IMR-90 (cell line): ENCODE measurements at places on chromosomes 13 and 19. TPM values are rescaled to one million over a fixed set of nuclear protein-coding genes. Genes with fewer than 3 reads are reported as not detected.

GRCh38 chr13:98399756-98400155 lies 177.2 kb downstream of the STK24 start:
- DNase-seq: no peak

SNRNP70 gene
- 72.8 and 81.4 TPM in 2 replicates for total RNA-seq

PRR22 gene
- 0.28 TPM in 1 of 2 replicates, not detected in the other for total RNA-seq

GRCh38 chr19:35206855-35207254 lies 21.7 kb downstream of the FAM187B start:
- no peak for DNase-seq

DNA sequence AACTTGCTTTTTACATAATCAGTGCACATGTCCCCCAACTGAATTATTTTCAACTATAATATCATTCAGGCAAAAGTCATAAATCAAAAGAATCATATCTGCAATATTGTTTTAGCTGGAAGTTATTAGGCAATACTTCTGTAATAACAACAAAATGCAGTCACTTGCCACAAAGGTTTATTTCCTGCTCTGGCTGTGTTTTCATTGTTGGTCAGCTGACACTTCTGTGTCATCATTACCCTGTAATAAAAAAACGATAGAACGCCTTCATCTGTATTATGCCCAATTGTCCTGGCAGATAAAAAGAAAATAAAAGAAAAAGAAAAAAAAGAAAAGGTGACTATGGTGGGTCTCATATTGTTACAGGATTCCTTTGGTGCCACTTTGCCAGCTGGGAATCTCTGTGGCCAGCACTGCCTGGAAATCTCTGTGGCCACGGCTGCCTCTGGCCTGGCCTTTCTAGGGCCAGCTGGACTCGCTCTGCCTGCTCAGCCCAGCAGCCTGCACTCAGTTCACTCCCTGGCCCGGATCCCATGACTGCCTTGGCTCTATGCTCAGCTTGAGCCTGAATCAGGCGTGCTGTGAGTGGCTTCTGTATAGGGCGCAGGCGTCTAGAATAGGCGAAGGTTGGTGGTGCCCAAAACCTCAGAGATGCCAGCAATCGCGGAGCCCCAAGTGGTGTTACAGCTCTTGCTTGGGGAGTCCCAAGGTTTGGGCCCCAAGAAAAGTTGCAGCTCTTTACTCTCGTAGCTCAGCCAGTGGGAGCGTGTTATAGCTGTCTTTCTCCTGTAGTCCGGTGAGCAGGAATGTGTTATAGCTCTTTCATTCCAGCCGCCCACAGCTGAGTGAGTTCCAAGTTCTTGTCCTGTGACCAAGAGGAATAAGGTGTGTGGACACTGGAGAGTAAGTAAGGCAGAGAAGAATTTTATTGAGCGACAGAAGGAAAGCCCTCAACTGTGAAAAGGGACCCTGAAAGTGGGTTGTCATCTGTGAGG lies 1227.1 kb downstream of the SLITRK1 start:
- DNase-seq: peak; percentile 82

LILRB5 gene
- total RNA-seq: not detected in 2 replicates

GRCh38 chr19:53019684-53020083 lies 6.0 kb downstream of the ERVV-1 start:
- DNase-seq: no peak

GRCh38 chr19:56377105-56377924 lies 16.0 kb downstream of the ZNF582 start:
- no peak for DNase-seq

DNA sequence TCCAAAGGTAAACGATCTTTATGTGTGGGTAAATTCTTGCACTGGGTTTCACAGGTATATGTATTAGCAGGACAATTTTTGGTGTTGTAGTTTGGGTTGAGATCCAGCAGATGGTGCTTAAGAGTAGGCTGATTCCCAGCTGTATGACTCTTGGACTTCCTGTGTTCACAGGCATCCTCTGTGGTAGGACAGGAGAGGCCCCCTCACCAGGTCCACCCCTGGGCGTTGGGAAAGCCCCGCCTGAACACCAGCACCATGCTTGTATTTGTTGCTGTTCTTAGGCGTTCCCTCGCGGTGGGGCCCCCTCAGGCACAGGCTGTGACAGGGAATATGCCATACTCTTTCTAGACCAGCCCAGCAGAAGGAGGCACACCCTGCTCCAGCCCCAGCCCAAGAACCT lies 49.5 kb upstream of the PCDH17 start:
- DNase-seq: no peak

DNA sequence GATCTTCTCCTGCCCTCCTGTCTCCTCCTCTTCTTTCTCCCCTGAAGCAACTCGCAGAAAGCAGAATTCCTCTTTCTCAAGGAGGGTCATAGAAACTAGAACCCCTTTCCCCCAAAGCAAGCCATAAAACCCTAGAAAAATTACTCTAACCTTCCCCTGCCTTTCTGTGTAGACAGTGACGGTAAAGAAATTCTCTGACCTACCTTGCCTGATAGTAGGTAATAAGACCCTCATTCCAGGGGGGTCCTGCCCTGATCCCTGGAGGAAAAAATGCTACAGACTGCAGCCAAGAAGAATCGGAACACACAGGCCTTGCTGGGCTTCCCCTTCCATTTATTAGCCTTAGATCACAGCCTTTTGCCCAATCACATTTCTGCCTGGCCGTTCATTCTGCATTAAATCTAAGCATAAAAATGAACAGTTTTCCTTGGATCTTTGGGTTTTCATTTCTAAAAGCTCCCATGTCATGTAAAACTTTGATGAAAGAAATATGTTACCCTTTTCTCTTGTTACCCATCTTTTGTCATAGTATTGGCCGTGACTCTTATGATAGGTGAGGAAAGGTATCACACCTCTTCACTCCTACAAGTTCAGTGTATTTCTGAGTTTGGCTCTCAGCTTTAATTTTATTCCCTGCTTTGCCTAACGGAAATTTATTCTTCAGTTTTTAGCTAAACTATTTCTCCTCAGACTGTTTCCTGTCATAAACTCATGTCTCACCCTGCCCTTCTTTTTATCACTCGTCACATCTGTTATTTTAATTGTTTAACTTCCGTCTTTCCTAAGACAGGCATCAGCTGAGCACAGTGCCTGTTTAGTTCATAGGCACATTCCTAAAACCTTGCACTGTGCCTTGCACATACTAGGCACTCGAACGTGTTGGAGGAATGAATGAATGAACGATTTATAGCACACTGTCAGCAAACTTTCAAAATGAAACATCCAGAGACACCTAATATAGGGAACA lies 20.4 kb upstream of the CPB2 start:
- DNase-seq: no peak

DNA sequence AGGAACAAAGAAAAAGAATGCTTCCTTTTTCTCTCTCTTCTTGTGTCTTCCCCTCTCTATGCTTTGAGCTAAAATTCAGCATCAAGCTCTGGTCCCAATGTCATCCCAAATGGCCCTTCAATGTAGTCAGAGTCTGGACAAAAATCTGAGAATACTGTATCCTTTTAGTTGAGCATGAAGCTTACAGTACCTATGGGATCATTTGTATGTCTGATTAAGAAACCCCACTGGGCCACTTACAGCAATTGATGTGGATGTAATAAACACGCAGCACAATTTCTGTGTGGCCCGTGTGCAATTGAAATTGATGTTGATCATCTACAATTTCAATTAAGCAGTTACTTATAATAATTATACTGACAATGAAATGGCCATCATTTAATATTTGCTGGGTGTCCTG lies 188.9 kb upstream of the RNF113B start:
- DNase-seq: no peak

GRCh38 chr13:109212650-109213049 lies 573.7 kb downstream of the IRS2 start:
- DNase-seq: no peak

DNA sequence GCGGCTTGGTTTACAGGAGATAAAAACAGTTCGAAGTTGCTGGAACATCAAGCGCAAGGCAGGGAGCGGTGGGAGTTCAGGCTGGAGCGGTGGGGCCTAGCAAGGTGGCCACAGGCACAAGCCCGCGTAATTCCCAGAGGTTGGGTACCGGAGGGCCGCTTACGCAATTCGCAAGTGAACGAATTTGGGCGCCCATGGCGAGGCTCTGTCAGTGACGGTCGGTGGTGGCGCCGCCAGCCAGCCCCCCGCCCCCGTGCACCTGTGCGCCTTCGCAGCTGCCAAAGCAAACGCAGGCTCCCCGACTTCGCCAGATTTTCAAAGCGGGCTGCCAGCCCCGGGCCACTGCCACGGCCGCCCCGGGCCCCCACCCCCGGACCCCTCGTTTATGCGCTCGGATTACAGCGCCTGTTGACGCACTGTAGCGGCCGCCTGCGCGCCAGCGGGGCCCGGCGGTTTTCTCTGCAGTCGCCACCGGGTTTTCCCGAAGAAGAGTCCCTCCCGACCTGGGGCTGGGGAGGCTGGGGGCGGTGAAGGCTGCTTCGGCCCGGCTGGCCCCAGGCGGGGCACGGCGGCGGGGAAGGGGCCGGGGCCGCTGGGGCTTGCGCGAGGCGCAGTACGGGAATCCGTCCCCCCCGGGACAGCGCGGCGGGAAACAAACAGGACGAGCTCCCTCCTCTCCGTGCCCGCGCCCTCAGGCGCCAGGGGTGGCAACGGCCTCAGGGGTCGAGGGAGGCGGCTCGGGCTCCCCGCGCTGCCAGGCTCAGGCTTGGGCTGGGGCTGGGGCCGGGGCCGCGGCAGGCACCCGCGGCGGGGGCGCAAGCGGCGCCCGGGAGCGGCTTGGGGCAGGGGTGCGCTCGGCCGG lies 709 bp downstream of the N4BP2L1 start:
- DNase-seq: peak; percentile 29

GRCh38 chr13:45327253-45327955 lies 13.6 kb downstream of the TPT1 start:
- no peak for DNase-seq

CALR gene
- total RNA-seq: 3,245 and 3,358 TPM in 2 replicates

TM9SF2 gene
- total RNA-seq: 85.5 and 137 TPM in 2 replicates

DNA sequence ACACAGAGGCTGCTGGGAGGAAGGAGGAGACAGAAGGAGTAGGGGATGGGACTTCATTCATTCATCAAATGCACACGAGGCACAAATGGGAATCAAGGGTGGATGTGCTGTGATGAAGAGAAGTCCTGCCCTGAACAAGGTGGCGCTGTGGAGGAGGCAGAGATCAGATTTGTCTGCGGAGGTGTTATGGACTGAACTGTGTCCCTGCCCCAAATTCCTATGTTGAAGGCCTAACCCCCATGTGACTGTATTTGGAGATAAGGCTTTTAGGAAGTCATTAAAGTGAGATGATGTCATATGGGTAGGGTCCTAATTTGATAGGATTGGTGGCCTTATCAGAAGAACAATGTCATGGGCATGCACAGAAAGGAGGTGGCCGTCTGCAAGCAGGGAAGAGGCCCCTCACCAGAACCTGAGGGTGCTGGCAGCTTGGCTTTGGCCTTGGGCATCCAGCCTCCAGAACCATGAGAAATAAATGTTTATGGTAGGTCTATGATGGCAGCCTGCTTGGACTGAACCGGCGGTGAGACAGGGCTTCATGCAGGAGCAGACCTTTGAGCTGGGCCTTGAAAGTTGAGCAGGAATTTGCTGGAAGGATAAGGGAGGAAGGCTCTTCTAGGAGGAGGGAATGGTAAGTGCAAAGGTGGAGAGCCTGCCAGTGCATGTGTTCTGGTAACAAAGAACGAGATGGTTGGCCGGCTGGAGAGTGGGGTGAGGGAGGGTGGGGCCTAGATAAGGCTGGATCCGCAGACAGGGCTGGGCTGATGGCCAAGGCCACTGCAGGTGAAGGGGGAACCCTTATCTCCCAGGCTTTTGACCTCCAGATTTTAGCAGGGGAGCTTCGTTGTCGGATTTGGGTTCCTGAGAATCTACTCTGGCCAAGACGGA lies 2.7 kb upstream of the CEBPA start:
- no peak for DNase-seq

FCGBP gene
- under 0.01 TPM in 1 of 2 replicates, not detected in the other for total RNA-seq

GRCh38 chr19:10286803-10287737 lies at the start of gene ICAM4:
ICAM4 (plus strand) TSS chr19:10286955; CDS start chr19:10287013, 58 bp downstream.
- peak; percentile 29 for DNase-seq

TMPRSS9 gene
- total RNA-seq: not detected in 2 replicates

DNA sequence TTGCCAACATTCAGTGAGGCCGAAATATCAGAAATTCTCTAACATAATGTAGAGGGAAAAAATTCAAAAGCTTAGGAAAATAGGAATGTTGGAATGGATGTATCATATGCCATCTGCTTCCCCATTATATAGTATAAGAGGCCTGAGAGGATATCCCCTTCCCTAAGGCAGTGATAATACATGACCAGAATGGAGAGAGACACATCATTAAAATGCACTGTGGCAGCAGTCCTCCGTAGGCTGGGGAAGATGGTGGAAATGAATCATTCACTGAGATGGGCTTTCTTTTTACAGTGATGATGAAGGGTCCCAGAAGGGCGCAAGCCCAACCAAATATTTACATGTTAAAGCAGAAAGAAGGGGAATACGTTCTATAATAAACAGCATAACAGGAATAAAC lies 799.1 kb upstream of the SPRY2 start:
- no peak for DNase-seq

- DNase-seq: no peak
Observed at GRCh38 chr19:18526316-18526715, 4.4 kb upstream of the ELL start.

GRCh38 chr19:27746691-27747380 lies 1466.1 kb downstream of the UQCRFS1 start:
- peak; percentile 1 for DNase-seq

ZFR2 gene
- 0.28 TPM in 1 of 2 replicates, not detected in the other for total RNA-seq

GRCh38 chr13:70249332-70250064 lies 141.2 kb upstream of the KLHL1 start:
- no peak for DNase-seq

DNA sequence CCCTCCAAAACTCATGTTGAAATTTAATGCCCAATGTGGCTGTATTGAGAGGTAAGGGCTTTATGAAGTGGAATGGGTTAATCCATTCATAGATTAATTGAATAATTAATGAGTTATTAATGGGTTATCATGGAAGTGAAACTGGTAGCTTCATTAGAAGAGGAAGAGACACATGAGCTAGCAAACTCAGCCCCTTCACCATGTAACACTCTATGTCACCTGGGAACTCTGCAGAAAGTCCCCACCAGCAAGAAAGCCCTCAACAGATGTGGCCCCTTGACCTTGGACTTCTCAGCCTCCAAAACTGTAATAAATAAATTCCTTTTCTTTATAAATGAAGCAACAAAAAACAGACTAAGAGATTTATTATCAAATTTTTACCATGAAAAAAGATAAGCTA lies 223.5 kb downstream of the KLF12 start:
- DNase-seq: no peak

DNA sequence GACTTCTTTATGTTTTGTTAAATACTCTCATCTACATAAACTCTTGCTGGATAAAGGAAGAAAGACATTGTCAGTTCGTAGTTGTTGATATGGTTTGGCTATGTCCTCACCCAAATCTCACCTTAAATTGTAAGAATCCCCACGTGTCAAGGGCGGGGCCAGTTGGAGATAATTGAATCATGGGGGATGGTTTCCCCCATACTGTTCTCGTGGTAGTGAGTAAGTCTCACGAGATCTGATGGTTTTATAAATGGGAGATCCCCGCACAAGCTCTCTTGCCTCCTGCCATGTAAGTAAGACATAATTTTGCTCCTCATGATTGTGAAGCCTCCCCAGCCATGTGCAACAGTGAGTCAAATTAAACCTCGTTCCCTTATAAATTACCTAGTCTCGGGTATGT lies 3.6 kb downstream of the ADGRE1 start:
- DNase-seq: no peak

PSG6 gene
- 0.18 TPM in 1 of 2 replicates, not detected in the other for total RNA-seq
